ENCODE measurements at places on chromosomes 1 and 21. TPM values are rescaled to one million over a fixed set of nuclear protein-coding genes. Genes with fewer than 3 reads are reported as not detected.

The C1orf185 gene
- total RNA-seq = not detected

The FOXD2 gene
- total RNA-seq = 0.07 TPM

The TNFSF18 gene
- total RNA-seq = 0.12 TPM

GRCh38 chr1:59985911-59986515 is 59.4 kb upstream of the CYP2J2 start:
- DNase-seq = no peak

DNA sequence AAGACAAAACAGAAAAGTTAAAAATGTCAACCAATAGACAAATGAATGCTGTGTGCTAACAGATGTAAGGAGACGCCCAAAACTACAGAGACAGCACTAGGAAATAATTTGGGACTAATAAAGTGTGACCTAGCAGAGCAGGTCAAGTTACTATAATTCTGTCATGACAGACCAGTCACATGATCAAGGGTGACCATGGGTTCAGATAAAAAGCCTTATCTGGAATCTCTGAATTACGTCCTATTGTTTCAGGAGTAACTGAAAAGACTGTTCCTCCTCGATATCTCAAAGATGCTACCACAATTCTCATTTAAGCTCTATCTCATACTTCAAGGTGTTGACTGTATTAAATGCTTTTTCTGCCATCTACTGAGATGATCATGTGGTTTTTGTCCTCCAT is 31.6 kb downstream of the PARP1 start:
- no peak for DNase-seq

DNA sequence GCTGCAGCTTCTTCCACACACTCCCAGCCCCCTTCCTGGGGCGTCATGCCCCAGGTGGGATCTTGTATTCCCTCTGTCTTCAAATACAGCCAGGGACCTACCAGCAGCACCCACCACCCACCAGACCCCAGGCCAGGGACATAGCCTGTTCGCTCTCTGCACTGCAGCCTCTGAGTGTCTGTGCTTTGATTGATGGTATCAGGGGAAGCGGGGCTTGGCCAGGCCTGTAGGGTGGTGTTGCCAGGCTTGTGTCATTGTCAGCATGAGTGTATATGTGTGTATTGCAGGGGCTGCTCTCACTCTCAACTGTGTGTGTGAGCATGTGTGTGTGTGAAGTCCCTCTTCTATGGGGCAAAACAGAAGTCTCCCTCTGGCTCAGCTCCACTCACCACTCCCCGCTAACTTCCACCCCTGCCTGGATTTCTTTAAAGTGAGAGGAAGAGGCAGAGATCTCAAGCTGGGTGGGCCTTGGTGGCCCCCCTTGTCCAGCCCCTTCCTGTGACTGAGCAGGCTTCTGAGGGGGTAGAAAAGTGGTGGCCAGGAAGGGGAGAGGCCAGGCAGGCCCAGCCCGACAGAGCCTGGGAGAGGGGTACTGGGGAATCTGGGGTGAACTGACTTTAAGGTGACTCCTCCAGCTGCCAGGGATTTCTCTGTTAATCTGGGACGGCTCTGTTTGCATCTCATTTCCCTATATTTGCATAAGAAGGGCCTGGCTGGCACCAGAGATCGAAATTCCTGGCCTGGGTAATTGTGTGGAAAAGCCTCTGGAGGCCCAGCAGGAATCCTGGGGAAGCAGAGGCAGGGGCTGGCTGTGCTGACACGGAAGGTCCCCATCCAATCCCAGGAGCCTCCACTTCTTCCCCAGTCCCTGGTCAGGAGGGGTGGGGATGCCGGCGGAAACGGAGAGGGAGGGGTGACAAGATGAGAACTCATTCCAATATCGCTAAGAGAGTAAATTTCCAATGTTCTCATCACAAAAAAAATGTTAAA is 18.6 kb upstream of the ADGRB2 start:
- DNase-seq = no peak

DNA sequence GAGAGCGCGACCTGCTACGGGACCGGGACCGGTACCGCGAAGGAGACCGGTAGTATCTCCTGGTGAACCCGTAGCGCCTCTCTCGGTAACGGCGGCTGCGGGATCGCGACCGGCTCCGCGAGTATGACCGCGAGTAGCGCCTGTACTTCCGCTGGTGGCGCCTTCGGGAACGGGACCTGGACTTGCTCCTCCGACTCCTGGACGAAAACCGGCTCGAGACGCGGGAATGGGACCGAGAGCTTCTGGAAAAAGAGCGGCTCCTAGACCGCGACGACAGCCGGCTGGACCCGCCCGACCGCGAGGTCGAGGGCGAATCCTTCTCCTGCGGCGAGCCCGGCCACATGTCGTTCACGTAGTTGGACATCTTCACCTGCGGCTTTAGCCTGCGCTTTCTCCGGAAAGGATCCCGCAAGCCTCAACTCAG is 642 bp downstream of the RSRP1 start:
- DNase-seq = no peak

- peak; percentile 81 for DNase-seq
These were observed 212.8 kb downstream of the PBX1 start for GRCh38 chr1:164771619-164772361.

- no peak for DNase-seq
These were observed 329.6 kb downstream of the RRAGC start for GRCh38 chr1:38529946-38530345.

DNA sequence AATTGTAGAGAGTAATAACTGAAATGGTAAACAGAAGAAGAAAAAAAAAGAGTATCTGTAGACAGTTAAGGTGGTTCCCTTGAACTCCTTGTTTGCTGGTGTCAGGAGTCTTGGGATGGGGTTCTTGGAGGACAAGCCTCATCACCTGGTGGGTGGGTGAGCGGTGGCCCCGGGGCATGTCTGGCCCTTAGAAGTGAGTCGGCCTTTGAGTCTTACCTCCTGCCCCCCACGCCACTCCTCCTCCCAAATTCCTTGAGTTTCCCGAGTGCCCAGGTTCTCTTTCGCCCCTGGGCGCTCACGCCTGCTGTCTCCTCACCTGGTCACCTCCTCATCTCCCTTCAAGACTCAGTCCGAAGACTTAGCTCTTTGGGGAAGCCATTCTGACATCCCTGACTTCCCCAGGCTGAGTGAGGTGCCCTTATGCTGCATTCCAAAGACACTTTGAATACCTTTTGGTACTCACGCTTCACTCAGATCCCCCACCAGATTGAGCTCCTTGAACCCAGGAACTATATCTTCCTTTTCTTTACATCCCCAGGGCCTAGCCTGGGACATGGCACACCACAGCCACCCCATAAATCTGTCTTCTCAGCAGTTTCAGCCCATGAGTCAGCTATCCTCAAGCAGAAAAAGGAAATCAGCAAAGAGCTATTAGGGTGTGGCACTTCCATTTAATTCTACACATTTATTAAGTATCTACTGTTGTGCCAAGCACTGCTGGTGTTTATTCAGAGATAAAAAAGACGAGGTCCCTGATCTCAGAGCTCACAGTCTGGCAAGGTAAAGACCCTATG is 13.5 kb upstream of the IKBKE start:
- DNase-seq = peak; percentile 67

GRCh38 chr1:193069748-193070385 is 10.5 kb downstream of the RO60 start:
- DNase-seq = peak; percentile 40

- no peak for DNase-seq
These were observed 2.4 kb downstream of the RAB7B start for GRCh38 chr1:206000641-206001339.

Measured in A172 (cell line).